T-helper 2 cell treated with Interferon-gamma antibody and Interleukin-4, amounts not matched to agents 100 ng/mL and 5 ng/mL, for 36 hours (primary cell): ENCODE measurements at places on chromosomes 7 and 10. TPM values are rescaled to one million over a fixed set of nuclear protein-coding genes. Genes with fewer than 3 reads are reported as not detected.

RHEB gene
- total RNA-seq, result 68.3 and 71.1 TPM in 2 replicates

NPFFR1 gene
- not detected in 2 replicates for total RNA-seq

GJD4 gene
- not detected in 2 replicates for total RNA-seq

GCK gene
- total RNA-seq, result 0.18 and 0.25 TPM in 2 replicates

KIAA1217 gene
- total RNA-seq, result 0.11 and 0.36 TPM in 2 replicates

EPHB6 gene
- total RNA-seq, result 4.4 and 5.9 TPM in 2 replicates

UCMA gene
- not detected in 2 replicates for total RNA-seq

NCF1 gene
- total RNA-seq, result 1.4 and 2.2 TPM in 2 replicates

ATOH7 gene
- total RNA-seq, result not detected in 2 replicates

DPYSL4 gene
- total RNA-seq, result 11.1 and 11.8 TPM in 2 replicates

FBXO24 gene
- 1.0 and 1.2 TPM in 2 replicates for total RNA-seq

PLA2G12B gene
- not detected in 2 replicates for total RNA-seq

CCDC6 gene
- 22.8 and 24.2 TPM in 2 replicates for total RNA-seq

HECW1 gene
- not detected in 2 replicates for total RNA-seq

NXPH1 gene
- total RNA-seq, result not detected in 2 replicates
